ENCODE measurements at places on chromosomes 16 and 17. TPM values are rescaled to one million over a fixed set of nuclear protein-coding genes. Genes with fewer than 3 reads are reported as not detected.

HBA1 gene
- total RNA-seq: 7.4 TPM

OR1F1 gene
- total RNA-seq: not detected

SEPTIN1 gene
- 4.3 TPM for total RNA-seq

GRAPL gene
- 1.1 TPM for total RNA-seq

TMEM235 gene
- not detected for total RNA-seq

FOXC2 gene
- total RNA-seq: 0.22 TPM

RUSF1 gene
- 53.3 TPM for total RNA-seq

KRT32 gene
- not detected for total RNA-seq

DPEP2 gene
- total RNA-seq: 0.88 TPM

KLHL10 gene
- not detected for total RNA-seq

CCDC144A gene
- 0.20 TPM for total RNA-seq

ZNF469 gene
- total RNA-seq: 0.40 TPM

SCARF1 gene
- total RNA-seq: 6.3 TPM

CTRB1 gene
- total RNA-seq: 19.1 TPM

UBE2Z gene
- total RNA-seq: 68.8 TPM

MAP2K6 gene
- total RNA-seq: 59.0 TPM

SPNS3 gene
- 0.90 TPM for total RNA-seq

EVPLL gene
- total RNA-seq: 0.69 TPM

KAT7 gene
- total RNA-seq: 39.4 TPM

ALG1 gene
- total RNA-seq: 27.7 TPM

DNAAF8 gene
- 0.61 TPM for total RNA-seq
